ENCODE measurements at places on chromosomes 2 and 18.

- DNase-seq = no peak
These were observed 123.2 kb upstream of the DNAJC10 start for GRCh38 chr2:182592691-182593393.

GRCh38 chr2:211875488-211875887 lies 663.1 kb downstream of the ERBB4 start:
- DNase-seq = no peak

DNA sequence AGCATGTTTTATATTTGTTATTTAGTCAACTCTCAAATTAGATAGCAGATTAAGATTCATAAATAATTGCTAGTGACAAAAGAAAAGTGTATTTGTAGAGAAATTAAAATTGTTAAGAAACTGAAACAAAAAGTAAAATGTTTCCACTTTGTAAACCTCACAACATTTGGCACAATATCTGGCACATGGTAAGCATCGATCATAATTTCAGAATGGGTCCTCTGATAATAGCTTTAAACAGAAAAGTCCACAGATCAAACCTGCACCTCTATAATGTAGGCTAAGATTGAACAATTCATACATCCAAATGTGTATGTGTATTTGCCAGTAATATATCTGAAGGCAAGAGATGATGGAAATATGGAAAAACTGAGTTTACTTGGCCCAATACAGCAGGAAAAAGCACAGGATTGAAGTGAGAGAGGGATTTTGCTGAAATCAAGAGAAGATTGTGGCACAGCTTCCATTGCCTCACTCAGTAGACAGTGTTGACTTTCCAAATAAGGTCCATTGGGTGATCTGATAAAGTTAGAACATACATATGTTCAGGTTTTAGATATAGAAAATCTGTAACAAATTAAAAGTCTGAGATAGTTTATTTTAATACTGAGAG lies 39.4 kb downstream of the COBLL1 start:
- DNase-seq = no peak

- no peak for DNase-seq
These were observed 269.8 kb upstream of the ID2 start for GRCh38 chr2:8412082-8412481.

GRCh38 chr2:647691-648231 lies 29.4 kb downstream of the TMEM18 start:
- DNase-seq = no peak

DNA sequence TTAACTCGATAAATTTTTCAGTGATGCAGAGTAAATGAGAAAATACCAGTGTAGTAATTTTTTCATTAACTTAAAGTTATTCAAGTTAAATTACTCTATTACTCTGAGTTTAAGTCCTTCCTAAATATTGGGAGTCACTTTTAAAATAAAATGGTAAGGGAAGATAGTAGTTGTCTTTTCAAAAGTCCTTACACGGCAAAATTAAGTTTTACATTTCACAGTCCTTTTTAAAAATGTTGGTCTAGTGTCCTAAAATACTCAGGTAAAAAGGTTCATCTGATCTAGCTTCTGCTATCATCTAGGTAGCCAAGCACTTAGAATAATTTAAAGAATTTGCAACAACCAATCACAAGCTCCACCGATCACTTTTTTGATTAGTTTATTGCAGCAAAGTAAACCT lies 146.9 kb downstream of the MEMO1 start:
- DNase-seq = no peak
